ENCODE measurements at places on chromosomes 5 and 9.

DNA sequence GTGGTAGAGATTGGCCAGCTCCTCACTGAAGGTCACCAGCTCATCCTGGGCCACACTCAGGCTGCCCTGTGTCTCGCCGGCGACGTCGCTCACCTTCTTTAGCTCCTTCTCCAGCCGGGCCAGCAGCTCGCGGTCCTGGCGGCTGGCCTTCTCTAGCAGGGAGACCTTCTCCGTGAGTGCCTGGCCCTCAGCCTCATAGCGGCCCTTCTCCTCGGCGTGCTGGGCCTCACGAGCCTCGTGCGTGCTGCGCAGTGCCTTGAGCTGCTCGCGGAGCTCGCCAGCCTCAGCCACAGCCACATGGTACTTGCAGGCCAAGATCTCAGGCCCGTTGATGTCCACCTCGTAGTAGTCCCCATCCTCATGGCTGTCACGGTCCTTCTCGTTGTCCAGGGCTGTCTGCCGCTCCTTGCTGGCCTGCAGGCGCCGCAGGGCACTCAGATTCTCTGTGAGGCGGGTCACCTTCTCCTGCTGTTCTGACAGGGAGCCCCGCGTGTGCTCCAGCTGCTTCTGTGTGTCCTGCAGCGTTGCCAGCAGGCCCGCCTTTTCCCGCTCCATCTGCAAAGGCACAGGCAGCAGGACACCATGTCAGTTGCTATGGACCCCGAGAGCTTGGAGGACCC lies 45.5 kb downstream of the BICD2 start:
- no peak for DNase-seq

DNA sequence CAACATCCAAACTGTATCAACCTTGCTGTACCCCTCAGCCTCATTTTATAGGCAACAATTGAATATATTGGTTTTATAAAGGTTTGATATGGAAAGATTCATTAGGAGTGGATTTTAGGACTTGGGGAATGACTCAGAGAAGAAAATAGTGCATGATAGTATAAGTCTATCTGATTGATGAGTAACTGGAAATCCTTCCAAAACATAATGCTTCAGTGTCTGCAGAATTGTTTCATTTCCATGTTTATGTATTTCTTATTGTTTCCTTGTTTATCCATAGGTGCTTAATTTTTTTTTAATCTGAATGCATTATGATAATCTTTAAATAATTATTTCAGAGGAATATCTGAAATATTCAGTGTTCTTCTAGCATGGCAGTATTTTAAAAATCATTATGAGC lies 12.6 kb downstream of the JAK2 start:
- DNase-seq = no peak

- DNase-seq = no peak
These were observed 2.0 kb upstream of the PFN3 start for GRCh38 chr5:177402271-177403043.

- no peak for DNase-seq
These were observed 24.7 kb upstream of the ADAM19 start for GRCh38 chr5:157600252-157600651.

GRCh38 chr5:50856401-50857119 lies 190.1 kb downstream of the PARP8 start:
- DNase-seq = no peak
